ENCODE measurements at places on chromosomes 7 and 10.

DNA sequence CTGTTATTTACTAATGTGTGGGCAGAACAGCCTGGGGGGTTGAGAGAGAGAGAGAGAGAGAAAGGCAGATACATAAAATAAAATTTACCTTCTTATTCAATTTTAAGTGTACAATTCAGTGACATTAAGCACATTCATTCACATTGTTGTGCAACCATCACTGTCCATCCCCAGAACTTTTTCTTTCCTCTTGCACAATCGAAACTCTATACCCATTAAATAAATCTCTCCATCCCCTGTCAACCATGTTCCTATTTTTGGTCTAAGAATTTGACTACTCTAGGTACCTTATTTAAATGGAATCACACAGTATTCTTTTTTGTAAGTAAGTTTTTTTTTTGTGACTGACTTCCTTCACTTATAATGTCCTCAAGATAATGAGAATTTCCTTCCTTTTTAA is 181.6 kb downstream of the SND1 start:
- DNase-seq: no peak

DNA sequence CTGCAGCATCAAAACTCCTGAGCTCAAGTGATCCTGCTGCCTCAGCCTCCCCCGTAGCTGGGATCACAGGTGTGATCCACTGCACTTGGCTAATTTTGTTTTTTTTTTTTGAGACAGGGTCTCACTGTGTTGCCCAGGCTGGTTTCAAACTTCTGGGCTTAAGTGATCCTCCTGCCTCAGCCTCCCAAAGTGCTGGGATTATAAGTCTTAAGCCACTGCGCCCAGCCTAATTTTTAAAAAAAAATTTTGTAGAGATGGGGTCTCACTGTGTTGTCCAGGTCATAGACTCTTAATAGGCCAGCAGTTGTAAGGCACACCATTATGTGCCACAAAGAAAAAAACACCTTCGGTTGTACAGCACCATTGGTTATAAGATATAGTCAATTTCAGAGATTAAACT is 122.4 kb downstream of the MAPK8 start:
- no peak for DNase-seq

DNA sequence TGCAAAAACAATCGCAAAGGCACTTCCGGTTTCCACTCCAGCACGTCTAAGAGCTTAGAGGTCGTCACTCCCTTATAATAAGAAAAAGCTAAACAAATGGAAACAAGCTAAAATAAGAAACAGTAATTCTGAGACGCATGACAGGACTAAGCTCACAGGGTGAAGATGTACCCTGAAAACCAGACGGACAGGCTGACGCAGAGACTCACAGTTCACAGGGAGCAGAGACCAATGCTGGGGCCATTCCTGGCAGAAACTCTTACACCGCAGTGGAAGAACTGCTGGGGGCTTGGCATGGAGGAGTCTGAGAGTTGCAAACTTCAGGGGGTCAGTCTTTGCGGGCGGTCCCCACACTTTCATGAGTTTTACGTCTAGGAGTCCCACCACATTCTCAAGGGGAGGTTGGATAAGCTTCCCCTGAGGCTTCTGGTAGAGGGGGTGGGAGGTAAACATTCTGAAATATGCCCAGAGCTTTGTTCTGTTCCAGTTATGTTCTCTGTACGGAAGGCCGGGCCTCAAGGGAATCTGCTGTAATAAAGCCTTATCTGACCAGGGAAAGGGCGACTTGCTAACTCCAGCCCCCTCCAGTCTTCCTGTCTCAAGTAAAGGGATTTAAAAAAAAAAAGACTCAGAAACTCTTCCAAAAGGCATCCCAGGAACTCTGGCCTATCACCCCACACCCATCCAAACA is 47.8 kb downstream of the BRI3 start:
- DNase-seq: no peak

- no peak for DNase-seq
Observed at GRCh38 chr7:9091282-9091681, 657.9 kb downstream of the NXPH1 start.

DNA sequence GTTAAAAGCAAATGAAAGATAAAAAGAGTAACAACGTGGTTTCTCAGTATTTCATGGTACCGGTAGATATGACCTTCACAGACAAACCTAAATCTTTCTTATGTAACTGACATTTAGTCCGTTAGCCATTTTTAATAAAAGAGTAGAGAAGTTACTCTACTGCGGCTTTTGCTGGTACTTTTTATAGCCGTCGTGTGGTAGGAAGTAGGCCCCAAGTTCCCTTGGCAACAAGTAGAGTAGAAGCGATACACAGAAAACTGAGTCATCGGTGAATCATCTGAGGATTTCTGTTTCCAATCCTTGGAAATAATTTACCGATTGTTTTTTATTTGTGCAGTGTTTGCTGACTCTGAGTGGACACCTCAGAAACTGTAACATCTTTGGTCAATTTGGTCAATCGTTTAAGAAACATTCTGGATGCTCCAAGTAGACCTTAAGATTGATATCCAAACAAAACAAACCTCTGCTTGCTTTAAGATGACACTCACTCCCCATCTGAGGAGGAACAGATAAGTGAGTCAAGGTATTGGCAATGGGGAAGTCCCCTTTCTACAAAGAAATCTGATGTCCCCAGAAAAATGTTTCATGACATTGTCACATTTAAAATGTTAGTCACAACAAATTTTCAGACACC is 63.9 kb upstream of the AHR start:
- DNase-seq: peak; percentile 79

DNA sequence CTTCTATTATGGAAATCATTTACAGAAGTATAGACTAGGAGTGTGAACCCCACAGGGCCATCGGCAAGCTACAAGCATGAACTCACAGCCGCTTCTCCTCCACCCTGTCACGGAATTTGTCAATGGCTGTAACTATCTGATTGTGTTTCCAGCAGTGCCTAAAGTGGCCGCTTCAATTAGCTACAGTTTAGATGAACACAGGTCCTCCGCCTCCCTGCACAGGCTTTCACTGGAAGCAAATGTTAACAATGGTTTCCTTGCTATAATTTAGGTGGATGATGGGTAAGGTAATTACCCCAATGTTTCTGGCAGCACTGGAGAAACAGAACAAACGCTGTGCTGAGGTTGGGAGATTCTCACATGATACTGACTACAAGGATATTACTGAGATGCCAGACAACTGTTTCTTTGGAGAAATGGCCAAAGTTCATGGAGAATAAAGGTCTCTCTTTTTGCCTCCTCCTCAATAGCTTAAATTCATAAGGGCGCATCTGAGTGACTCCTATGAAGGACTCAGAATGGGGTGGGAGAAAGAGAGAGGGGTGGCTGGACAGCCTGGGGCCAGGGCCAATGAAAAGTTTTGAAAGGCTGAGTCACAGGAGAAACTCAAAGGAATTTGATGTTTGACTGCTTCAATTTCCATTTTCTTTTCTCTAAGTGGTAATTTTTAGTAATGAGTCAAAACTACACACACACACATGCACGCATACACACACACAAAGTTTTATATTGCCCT is 78.9 kb downstream of the SVIL start:
- no peak for DNase-seq

GRCh38 chr10:59588791-59589190 is 120.9 kb downstream of the SLC16A9 start:
- no peak for DNase-seq

DNA sequence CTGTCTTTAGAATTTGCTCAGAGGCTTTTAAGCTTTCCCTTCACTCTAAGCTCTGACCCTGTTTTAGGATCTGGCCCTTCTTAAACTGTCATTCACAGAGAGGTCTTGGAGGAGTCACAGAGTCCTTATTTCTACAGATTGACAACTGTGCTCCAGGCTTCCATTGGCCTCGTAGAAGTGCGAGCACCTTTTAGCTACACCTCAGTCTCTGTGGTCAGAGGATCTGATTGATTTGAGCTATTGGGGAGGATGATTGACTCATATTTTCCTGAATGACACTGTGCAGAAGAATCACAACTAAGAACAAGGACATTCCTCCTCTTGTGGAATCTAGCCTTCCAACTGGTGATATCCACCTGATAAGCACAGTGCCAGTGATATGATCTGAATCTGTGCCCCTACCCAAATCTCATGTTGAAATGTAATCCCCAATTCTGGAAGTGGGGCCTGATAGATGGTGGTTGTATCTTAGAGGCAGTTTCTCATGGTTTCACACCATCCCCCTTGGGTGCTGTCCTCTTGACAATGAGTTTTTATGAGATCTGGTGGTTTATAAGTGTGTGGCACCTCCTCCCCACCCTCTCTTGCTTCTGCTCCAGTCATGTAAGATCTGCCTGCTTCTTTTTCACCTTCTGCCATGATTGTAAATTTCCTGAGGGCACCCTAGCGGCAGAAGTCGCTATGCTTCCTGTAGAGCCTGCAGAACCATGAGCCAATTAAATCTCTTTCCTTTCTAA is 3.2 kb downstream of the CYP3A7 start:
- DNase-seq: no peak

DNA sequence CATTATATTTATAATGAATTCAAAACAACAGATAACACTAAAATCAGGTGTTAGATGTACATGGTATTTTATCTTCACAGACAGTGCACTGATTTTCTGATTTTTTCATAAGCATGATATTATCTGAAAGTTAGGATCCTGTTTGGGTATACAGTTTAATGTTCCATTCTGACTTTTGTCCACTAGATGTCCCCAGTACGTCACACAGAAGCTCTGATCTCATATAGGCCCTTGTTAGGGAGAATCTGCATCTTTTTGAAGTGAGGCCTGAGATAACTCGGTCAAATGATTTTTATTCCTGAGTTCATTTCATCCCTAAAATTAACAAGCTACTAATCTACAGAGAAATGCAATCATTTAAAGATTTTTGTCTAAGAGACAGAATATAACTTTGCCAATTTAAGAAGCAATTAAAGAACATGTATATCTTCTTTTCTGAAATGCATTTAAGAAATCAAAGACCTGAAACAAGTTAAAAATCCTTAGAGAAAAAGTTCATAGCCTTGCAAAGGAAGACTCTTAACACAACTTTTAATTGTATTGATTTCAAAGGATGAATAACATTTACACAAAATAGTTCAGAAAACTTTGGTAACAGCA is 72.0 kb upstream of the TES start:
- DNase-seq: no peak

DNA sequence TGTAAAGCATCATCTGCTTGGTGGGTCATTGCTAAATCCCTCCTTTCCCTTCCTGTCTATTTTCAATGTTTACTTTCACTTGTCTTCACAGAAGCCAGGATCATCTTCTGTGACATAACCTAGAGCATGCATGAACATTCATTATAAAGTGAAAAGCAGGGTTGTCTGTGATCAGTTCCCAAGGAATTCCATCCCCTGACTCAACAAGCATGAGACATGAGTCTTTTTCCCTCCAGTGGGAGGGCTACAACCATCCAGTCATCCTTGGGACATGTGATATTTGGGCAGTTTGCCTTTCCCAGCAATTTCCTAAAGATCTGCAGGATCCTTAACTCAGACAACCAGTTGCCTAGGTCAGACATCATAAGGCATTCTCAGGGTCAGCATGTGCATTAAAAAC is 166.3 kb upstream of the TMEM196 start:
- DNase-seq: peak; percentile 62

GRCh38 chr7:36906448-36906847 is 182.2 kb upstream of the AOAH start:
- DNase-seq: no peak

GRCh38 chr7:5387711-5388245 is 35.9 kb downstream of the TNRC18 start:
- no peak for DNase-seq

- DNase-seq: no peak
Observed at GRCh38 chr7:148485618-148486017, 104.9 kb upstream of the C7orf33 start.

GRCh38 chr10:3747248-3747960 is 37.6 kb downstream of the KLF6 start:
- peak; percentile 80 for DNase-seq

GRCh38 chr10:117967149-117967650 is 79.5 kb downstream of the RAB11FIP2 start:
- no peak for DNase-seq

GRCh38 chr10:20958764-20959163 is 61.7 kb upstream of the NEBL start:
- no peak for DNase-seq

DNA sequence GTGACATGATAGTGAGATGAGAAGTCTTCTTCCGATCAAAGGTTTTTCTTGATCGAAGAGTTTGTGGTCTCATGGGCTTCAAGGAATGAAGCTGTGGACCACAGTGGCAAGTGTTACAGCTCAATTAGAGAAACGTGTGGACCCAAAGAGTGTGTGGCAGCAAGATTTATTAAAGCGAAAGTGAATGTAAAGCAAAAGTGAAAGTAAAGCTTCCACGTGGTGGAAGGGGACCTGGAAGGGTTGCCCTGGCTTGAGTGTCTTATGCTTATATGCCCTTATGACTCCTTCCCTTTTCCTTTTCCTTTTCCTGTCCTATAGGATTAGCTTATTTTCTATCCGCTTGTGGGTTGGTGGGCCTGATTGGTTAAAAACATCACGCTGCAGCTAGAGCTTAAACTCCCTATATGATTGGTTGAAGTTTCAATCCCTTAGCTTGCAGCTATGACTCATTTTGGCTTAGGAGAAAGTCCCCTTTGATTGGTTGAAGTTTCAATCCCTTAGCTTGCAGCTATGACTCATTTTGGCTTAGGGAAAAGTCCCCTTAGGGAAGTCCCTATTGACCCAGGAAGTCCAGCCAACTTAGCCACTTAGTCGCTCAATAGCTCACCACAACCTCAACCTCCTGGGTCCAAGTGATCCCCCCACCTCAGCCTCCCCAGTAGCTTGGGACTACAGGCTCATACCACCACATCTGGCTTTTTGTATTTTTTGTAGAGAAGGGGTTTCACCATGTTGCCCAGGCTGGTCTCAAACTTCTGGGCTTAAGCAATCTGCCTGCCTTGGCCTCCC is 34.7 kb downstream of the MRPS24 start:
- DNase-seq: no peak

DNA sequence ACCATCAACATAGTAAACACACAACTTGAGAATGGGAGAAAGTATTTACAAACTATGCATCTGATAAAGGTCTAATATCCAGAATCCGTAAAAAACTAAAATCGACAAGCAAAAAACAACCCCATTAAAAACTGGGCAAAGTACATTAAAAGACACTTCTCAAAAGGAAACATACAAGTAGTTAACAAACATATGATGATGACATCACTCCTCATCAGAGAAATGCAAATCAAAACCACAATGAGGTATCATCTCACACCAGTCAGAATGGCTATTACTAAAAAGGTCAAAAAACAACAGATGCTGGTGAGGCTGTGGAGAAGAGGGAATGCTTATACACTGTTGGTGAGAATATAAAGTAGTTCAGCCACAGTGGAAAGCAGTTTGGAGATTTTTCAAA is 125.1 kb downstream of the TFPI2 start:
- no peak for DNase-seq

DNA sequence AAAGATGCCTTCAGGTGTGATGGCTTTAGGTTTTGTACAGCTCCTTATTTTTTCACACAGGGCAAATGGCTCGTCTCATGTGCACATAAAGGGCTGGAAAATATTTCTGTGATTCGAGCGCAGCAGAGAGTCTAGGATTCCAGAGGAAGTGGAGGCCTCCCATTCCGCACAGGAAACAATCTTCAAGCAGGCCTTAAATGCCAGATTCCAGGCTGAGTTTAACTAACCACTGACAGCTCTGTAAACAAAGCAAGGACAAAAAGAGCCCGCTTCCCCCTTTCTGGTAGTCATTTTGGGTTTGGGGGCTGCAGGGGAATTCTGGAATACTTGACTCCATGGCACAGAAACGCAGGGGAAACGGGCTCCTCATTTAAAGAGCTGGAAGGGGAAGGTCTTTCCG is 87.2 kb downstream of the CALD1 start:
- DNase-seq: no peak

GRCh38 chr10:6213257-6213905 is 10.6 kb downstream of the PFKFB3 start:
- no peak for DNase-seq

Data from retinal pigment epithelial cell (primary cell).